Left lobe of liver (tissue), 2 donors: ENCODE measurements at places on chromosomes 5 and 9.
A peak's percentile ranks its signal among the peaks of the same experiment; 100 is the strongest.

- no peak for DNase-seq
Observed at GRCh38 chr5:16681876-16682275, 65.1 kb upstream of the RETREG1 start.

DNA sequence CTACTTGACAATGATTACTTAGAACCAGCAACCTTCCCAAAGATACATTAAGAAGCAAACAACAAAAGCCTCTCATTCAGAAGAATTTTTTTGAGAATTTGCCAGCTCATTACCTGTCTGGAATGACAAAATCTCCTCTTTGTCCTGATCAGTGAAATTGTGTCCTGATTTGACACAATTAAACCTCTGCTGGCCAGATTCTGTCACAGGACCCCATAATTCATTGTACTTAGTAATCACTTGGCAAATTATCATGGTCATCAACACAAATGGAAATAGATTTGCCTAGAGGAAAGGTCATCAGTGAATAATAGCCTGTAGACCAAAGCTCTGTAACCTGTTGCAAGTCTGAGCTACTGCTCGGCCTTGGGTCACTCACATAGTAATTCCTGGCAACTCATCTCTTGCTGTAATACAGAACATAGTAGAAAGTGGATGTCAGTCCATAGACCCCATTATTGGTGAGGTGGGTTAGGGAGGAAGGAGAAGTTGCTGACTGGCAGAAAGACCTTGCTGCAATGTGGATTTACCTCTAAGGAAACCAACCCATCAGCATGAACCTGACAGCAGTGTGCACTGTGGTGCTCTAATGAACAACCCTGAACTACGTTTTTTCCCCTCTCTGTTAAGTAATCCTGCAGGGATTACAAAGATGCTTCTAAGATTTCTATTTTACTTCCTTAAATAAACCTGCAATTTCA is 370.1 kb downstream of the KIAA0825 start:
- no peak for DNase-seq

DNA sequence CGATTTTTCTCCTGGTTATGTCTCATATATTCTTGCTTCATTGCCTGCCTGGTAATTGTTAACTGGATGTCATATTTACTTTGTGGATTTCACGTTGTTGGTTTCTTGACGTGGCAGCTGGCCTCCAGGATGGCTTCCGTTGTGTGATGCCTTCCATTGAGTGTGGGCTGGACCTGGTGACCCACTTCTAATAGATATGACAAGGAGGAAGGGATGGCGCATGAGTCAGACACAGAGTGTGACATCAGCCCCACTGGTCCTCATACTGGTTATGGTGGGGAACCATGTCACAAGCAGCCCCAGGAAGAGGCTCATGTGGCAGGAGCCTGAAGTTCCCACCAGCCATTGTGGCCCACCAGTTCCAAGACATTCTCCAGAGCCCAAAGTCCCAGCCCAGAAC is 6.4 kb upstream of the PAEP start:
- DNase-seq, result no peak

- peak; percentile 22 for DNase-seq
Observed at GRCh38 chr5:171310212-171310818, 1.3 kb downstream of the TLX3 start.

GRCh38 chr5:135694906-135695305 is 116.1 kb upstream of the CXCL14 start:
- no peak for DNase-seq

GRCh38 chr5:151002681-151003502 is 17.5 kb upstream of the GPX3 start:
- peak; percentile 35 for DNase-seq

GRCh38 chr5:168793841-168794837 is 215.0 kb upstream of the PANK3 start:
- no peak for DNase-seq

DNA sequence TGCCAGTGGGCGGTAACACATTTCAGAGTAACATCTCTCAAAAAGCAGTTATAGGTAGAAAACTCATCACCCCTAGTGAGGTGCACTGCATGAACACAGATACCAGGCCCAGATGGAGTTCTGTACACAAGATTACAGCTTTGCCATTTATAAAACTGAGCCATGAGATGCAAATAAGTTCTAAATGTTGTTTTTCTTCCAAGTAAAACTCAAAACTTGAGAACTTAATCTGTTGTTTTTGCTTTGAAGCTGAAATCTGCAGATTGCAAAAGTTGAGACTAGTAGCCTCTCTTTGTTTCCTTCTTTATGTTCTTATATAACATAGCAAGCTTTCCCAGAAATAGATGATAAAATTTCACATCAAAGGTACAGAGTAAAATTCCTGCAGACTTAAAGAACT is 434.1 kb downstream of the PLK2 start:
- DNase-seq, result no peak

- DNase-seq, result no peak
Observed at GRCh38 chr9:87614397-87614796, 111.5 kb upstream of the CTSL start.

- no peak for DNase-seq
Observed at GRCh38 chr5:3843706-3844105, 248.1 kb downstream of the IRX1 start.

DNA sequence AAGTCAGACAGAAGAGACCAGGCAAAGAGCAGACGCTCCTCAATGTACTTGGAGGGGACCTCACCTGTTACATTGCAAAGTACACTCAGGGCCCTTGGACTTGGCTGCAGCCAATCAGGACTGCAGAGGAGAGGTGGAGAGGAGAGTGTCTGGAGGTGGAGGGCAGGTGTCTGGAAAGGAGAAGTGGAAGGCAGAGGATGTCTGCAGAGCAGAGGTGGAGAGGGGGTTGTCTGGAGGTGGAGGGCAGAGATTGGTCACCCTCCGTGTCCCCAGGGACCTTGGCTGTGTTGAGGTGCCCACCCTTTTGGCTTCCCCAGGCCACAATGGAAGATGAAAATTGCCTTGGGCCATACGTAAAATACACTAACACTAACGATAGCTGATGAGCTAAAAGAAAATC is 241.3 kb upstream of the IRX2 start:
- DNase-seq, result no peak

GRCh38 chr9:86168256-86168655 is 68.9 kb upstream of the GOLM1 start:
- no peak for DNase-seq

- DNase-seq, result no peak
Observed at GRCh38 chr5:23289162-23289561, 218.2 kb upstream of the PRDM9 start.

DNA sequence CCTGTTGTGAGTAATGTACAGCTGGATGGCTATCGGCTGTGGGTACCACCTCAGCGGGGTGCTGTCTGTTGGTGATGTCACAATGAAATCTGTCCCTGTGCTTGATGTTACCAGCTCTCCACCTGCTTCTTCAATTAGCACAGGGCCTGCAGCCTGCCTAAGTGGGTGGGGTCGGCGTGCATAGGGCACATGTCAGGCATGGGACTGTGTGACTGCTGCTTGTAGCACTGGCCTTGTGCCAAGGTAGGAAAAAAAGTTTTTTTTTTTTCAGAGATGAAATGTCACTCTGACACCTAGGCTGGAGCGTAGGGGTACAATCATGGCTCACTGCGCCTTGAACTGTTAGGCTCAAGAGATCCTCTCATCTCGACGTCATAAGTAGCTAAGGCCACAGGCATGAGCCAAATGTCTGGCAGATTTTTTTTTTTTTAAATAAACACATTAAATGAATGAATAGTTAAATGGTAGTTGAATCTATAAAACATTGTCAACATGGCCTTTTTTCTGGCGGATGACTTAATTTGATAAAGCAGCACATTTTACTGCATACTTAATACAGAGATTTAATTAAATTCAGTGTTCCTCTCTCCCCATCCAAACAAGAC is 222.5 kb downstream of the NXNL2 start:
- no peak for DNase-seq

DNA sequence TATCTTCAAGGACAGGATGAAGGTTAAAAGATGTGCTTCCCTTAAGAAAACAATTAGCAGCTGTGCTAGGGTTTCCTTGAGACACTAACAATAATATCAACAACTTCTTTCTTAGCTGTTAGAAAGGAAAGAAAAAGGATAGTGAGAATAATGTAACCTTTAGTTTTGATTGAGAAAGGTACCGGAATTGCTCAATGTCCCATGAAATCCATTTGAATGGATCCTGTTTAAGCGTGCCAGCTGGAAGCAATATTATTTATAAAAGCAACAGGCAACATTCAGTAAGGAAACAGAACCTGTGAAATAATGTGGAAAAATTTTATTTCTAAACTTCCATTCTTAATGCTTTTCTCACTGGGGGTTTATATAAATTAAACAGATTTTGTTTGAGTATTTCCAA is 120.9 kb downstream of the CCDC192 start:
- DNase-seq, result no peak

DNA sequence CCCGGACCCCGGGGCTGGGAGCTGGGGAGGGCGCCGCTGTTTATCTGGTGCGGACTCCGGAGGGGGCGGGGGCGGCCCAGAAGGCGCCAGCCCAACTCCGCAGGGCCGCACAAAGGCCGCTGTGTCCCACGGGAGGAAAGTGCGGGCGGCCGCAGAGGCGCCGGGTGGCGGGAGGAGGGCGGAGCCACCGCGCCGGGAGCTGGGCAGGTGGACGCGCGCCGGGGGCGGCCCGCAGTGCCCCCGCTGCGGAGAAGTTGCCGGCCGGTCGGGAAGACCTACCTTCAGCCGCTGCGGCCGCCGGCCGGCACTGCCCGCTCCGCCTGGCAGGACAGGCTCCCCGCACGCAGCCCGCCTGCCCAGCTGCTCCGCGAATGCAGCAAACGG is 43.6 kb downstream of the NACC2 start:
- DNase-seq, result peak; percentile 45

- DNase-seq, result no peak
Observed at GRCh38 chr5:96975656-96976055, 39.8 kb downstream of the LNPEP start.

DNA sequence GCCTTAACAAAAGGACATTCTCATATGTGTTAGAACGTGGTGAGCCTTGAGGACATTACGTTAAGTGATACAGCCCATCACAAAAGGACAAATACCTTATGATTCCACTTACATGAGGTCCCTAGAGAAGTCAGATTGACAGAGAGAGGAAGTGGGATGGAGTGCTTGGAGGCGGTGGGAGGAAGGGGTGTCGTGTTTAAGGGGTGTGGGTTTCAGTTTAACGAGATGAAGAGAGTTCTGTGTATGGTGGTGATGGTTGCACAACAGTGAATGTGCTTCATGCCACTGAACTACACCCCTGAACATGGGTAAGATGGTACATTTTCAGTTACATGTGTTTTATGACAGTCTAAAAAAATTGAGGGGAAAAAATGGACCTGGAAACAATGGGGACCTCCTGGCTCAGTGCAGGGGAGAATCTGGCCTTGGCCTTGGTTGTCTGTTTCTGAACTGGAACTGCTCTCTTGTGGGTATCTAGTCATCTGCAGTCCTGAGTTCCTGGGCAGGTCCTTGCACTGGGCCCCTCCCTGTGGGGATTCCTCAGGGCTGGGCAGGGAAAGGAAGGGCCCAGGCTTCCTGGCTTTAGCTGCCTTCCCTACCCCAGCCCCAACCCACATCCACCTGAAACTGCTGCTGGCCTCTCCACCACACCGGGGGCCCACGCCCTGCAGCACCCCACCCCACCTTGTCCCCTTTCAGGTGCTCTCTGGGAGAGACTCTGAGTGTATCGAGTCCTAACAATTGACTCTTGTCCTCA is 17.8 kb downstream of the LRRC8A start:
- DNase-seq, result no peak

GRCh38 chr9:28255174-28255573 is 681.9 kb upstream of the C9orf72 start:
- no peak for DNase-seq

GRCh38 chr9:96169484-96169883 is 132.5 kb downstream of the HSD17B3 start:
- no peak for DNase-seq

DNA sequence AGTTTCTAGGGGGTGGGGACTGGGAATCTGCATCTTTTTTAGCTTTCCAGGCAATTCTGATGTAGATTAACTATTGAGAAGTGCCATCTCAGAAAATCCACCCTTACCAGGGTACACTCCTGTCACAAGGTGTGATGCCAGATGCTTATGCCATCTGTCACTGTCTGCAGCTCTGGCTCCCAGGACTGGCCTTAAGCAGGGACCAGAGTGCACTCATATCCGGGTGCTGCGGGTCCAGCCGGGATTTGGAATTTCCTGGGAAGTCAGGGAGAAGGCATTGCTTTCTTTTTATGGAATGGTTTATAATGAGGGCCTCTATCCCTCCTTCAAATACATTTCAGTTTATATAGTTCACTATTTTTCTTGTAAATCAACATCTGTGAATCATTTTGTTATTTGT is 92.6 kb downstream of the TMEM174 start:
- DNase-seq, result no peak

DNA sequence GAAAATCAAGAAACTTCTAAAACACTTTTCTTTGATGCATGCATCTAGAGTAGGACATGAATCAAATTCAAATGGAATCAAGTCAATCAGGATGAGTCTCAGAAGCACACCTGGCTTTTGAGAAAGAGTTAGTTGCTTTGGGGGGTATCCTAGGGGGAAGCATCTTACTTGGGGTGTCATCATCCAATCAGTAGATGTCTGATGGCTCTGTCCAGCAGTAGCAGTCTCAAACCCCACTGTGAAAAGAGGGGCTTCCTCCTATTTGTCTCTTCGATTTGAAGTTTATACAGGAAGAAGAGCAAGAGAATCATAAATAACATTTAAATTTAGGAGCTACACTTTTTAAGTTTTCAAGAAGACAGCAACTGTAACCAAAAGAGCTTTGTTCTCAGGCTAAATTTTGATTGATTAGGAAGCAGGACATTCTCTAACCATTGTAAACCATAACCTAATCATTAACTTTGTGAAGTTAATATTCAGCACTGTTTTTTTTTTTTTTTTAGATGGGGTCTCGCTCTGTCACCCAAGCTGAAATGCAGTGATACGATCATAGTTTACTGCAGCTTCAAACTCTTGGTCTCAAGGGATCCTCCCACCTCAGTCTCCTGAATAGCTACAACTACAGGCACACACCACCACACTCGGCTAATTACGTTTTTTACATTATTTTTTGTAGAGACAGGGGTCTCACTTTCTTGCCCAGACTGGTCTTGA is 614.7 kb downstream of the CSNK1G3 start:
- no peak for DNase-seq

DNA sequence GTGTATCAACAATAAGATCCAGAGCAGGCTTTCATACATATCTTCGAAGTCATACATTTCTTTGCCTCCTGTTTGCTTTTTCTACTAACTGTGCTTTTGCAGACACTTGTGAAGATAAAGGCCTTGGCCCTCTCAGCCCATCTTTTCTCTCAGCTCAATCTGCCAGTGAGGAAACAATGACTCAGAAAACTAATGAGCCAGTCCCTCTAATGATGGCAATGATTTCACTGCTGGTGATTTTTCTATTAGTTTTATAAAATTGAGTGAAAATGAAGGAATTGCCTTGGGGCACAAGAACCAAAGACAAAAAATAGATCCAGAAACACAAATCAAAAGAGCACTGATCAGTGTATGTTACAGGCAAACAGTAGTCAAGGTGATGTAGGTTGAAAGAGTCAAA is 167.7 kb upstream of the PPP2R2B start:
- DNase-seq, result no peak

- DNase-seq, result no peak
Observed at GRCh38 chr5:158676642-158677469, 422.9 kb downstream of the EBF1 start.
